Activated CD8-positive, alpha-beta memory T cell treated with anti-CD3 and anti-CD28 coated beads for 4 hours (primary cell): ENCODE measurements at places on chromosomes 3 and 15.

- DNase-seq = no peak
These were observed 455.5 kb downstream of the ERC2 start for GRCh38 chr3:56012721-56013120.

- no peak for DNase-seq
These were observed 91.0 kb upstream of the SNRPA1 start for GRCh38 chr15:101386006-101386405.

DNA sequence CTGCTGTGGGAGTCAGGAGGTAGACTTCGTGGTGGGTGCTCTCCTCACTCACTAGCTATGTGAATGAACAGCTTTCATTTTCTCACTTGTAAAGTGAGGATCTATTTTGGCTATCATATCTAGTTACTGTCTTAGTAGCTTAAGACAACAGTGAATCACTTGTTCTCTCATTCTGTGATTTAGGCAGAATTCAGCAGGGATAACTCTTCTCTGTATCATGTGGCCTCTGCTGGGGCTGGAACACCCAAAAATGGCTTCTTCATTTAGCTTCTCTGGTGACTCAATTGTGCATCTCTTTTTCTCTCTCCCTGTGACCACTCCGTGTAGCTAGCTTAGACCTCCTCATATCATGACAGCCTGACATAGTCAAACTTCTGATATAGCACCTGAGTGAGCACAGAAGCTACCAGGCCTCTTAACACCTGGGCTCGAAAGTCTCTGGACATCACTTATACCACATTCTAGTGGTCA is 68.4 kb downstream of the BFSP2 start:
- DNase-seq = no peak

DNA sequence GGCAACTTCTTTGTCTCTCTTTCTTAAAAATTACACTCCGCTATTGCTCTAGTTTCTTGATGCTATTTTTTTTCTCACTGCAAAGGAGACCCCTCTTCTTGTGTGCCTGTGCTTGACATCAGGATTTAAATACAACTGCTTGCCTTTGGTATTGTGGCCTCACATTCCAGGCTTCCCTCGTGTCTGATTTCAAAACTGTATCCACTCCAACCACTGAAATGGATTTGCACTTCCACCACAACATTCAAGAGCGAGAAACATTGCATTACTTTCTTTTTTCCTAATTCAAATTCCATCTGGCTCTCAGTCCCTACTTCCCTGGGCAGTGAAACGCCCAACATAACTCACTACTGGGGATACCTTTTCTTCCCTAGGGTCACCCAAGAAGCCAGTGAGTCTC is 50.4 kb upstream of the PXYLP1 start:
- DNase-seq = no peak

DNA sequence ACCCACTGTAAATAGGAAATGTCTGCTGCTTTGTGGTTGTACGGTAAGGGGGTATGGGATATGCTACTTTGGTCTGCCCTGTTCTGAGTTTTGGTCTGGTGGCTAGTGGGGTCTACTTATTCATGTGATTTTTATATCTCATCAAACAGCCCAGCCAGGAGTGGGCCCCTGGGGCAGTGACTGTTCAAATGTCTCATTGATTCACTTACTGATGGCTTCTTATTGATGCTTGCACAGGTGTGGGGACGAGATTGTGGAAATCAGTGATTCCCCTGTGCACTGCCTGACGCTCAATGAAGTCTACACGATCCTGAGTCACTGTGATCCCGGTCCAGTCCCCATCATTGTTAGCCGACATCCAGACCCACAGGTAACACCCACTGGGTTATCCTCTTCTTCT is 38.5 kb downstream of the STARD5 start:
- DNase-seq = no peak

DNA sequence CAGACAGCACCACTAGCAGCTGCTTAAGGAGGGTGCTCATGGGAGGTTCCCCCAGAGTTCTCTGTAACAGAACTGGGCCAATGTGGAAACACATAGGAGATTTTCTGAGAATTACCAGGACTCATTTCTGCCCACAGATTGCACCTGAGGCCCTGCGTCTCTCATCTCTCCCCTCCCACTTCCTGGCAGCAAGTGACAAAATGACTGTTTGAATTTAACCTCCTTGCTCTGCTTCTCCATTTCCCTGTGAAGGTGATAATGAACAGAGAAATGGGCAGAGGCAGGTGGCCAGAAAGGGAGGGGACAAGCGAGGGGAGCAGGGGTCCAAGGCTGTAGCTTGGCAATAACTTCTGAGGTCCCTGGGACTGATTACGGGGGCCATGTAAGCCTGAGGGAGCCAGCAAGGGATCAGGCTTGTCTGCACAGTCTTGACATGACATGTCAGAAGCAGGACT is 8.0 kb downstream of the EPHB1 start:
- DNase-seq = no peak

DNA sequence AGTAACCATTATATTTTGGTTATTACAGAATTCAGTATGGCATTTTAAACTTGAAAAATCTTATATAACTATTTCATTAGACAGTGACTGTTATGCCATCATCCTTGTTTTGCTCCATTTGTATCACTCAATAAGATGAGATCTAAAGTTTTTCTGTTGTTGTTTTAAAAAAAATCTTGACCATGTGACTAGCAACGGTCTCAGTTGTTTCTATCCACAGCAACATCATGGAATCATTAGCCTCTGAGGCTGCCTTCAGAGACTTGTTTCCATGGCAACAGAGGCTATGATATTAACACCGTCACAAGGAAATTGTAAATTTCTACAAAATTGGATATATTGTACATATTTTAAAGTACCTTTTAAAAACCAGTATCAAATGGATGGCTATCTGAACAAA is 129.8 kb downstream of the DLG1 start:
- DNase-seq = no peak

- no peak for DNase-seq
These were observed 35.9 kb upstream of the ZNF774 start for GRCh38 chr15:90316139-90316538.

GRCh38 chr15:64247535-64247905 is 84.7 kb upstream of the PPIB start:
- no peak for DNase-seq

GRCh38 chr3:63441262-63441661 is 163.2 kb downstream of the SYNPR start:
- no peak for DNase-seq

GRCh38 chr3:127822041-127822681 is at the start of gene MGLL:
MGLL (minus strand) TSS chr3:127822515; CDS start chr3:127822318, 197 bp downstream.
- no peak for DNase-seq

DNA sequence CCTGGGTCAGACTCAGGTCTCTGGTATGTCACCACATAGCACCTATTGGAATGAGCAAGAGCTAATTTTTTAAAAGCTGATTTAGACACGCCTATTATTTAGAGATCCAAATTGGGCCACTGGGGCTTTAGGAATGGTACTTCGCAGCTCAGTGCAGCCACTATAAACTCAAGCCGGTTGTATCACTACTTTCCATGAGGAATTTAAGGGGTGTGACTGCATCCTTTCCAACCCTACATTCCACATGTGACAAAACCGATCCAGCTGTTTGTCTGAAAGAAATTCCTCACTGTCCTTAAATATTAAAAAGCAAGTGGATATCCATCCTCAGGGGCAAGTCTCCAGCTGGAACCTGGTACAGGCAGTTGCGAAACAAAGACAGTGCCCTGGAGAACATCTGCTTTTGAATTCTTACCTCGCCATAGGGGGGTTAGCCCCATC is 12.8 kb downstream of the VGLL3 start:
- no peak for DNase-seq

- DNase-seq = no peak
These were observed 36.9 kb downstream of the SUCLG2 start for GRCh38 chr3:67617518-67617917.

- DNase-seq = no peak
These were observed 799.8 kb downstream of the NSUN3 start for GRCh38 chr3:94862703-94863102.

DNA sequence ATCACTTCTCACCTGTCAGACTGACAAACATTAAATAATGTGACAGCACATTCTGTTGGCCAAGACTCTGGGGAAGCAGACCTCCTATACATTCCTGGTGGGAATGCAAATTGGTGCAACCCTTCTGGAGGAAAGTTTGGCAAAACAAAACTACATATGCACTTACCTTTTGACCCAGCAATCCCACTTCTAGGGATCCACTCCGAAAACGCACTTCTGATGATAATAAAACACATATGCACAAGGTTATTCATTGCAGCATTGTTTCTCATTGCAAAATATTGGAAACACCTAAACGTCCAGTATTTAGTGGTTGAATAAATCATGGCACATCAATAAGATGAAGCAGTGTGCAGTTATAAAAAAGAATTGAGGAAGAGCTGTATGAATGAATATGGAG is 145.5 kb upstream of the ABHD17C start:
- DNase-seq = no peak

DNA sequence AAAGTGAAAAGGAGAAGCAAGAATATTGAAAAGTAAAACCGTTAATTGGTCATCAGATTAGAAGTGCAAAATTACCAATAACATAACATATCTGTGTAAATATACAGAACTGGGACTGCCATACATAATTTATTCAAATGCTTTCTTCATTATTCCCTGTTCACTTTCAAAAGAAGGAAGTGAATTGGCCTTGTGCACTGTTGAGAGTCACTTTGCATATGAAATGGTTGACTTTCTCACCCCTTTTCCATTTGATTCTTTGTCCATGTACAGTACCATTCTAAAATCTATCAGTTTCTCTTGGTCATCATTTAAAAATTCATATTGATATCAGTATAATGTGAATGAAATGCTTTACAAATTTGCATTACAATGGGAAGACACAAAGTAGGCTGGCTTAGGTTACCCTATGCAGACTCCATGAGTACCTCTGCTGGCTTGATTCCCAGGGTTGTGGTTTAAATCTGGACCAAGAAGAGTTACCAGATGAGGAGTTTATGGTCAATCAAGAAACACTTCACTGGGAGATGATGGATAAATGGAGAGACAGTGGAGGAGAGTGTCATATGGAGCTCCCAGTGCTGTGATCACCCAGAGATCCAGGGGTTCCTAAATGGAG is 210.9 kb upstream of the TOPAZ1 start:
- no peak for DNase-seq

DNA sequence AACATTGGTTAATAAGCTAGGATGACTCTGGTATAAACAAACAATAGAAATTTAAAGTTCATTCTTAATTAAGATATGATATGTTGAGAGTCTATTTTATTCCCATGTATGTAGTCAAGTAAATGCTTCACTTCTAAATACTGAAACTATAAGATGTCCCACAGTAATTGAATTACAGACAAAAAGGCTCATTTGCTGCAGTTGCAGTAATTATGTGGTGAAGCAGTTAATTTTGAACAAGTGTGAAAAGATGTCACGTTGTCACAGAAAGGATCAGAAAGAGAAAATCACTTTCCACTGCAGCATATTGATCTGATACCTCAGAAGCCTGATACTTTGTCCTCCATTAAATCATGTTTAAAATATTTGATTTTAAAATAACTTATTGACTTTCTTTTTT is 159.8 kb downstream of the BBX start:
- DNase-seq = no peak

- DNase-seq = no peak
These were observed 346.4 kb downstream of the TBC1D5 start for GRCh38 chr3:17396036-17396435.

GRCh38 chr3:151879679-151880415 is 6.4 kb downstream of the SUCNR1 start:
- DNase-seq = no peak

GRCh38 chr15:83299462-83299861 is 15.0 kb upstream of the BNC1 start:
- no peak for DNase-seq

DNA sequence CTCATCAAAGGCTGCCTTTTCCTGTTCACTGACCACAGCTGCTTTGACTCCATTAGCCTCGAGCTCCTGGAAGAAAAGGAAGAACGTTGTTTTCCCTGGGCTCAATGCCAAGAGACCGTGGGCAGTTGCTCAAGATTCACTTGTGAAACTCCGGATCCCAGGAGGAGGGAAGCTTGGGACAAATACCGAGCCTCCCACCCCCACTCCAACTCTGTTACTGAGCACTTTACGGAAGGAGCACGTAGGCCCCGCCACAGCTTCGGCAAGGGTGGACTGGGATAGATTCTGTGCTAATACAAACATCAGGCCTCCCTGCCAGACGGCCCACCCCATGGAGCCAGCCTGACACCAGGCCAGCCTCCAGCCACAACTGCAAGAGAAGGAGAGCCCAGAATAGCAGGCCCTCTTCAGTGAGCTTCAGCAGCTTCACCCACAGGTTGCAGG is 10.8 kb upstream of the FANCD2 start:
- DNase-seq = no peak

- no peak for DNase-seq
These were observed 3.9 kb upstream of the DNASE1L3 start for GRCh38 chr3:58214484-58215316.

DNA sequence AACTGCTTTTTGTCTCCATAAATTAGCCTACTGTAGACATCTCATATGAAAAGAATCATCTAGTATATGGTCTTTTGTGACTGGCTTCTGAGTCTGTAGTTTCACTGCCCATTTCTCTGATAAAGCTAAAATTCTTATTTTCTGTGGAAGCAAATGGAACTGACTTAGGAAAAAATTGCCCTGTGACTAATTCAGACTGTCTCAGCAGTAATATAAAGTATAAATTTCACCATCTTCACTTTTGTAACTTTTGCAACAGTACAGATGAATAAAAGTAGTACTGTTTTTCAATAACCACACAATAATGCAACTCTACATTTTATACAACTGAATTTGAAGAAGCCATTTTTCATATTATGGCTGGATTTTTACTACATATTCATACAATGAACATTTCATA is 104.1 kb downstream of the TBC1D5 start:
- no peak for DNase-seq

DNA sequence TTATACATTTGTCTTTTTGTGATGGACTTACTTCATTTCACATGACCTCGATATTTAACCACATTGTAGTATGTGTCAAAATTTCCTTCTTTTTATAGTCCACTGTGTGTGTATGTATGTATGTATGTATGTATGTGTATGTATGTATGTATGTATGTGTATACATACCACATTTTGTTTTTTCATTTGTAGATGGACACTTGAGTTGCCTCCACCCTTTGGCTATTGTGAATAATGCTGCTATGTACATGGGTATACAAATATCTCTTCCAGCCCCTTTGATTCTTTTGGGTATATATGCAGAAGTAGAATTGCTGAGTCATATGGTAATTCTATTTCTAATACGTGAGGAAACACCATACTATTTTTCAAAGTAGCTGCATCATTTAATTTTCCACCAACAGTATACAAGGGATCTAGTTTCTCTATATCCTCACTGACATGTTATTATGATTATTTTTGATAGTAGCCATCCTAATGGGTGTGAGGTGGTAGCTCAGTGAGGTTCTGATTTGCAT is 228.2 kb downstream of the OPA1 start:
- no peak for DNase-seq

GRCh38 chr3:69872783-69873378 is 126.7 kb upstream of the SAMMSON start:
- DNase-seq = no peak
